Pancreas (tissue), 10 donors: ENCODE measurements at places on chromosomes 12 and 14.
A peak's percentile ranks its signal among the peaks of the same experiment; 100 is the strongest.

GRCh38 chr12:12336511-12336910 is 13.5 kb downstream of the MANSC1 start:
- no peak for DNase-seq

GRCh38 chr12:63968673-63969072 is 124.2 kb downstream of the SRGAP1 start:
- no peak for DNase-seq

DNA sequence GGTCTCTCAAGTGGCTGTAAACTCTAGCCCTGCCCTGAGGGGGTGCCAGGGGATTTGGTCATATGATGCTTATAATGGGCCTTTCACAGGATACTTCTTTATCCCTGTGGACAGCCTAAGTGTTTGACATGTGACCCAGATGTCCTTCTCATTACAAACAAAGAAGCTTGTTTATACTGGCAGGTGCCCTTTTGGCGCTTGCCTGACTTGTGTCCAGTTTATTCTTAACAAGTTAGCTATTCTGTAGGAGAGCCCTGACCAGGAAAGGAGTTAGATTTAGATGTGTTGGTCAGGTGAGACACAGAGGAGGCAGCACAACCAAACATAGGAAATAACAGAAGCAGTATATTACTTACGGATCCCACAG is 51.9 kb downstream of the CCDC91 start:
- no peak for DNase-seq

GRCh38 chr12:93813186-93813585 is 136.0 kb downstream of the CRADD start:
- no peak for DNase-seq

DNA sequence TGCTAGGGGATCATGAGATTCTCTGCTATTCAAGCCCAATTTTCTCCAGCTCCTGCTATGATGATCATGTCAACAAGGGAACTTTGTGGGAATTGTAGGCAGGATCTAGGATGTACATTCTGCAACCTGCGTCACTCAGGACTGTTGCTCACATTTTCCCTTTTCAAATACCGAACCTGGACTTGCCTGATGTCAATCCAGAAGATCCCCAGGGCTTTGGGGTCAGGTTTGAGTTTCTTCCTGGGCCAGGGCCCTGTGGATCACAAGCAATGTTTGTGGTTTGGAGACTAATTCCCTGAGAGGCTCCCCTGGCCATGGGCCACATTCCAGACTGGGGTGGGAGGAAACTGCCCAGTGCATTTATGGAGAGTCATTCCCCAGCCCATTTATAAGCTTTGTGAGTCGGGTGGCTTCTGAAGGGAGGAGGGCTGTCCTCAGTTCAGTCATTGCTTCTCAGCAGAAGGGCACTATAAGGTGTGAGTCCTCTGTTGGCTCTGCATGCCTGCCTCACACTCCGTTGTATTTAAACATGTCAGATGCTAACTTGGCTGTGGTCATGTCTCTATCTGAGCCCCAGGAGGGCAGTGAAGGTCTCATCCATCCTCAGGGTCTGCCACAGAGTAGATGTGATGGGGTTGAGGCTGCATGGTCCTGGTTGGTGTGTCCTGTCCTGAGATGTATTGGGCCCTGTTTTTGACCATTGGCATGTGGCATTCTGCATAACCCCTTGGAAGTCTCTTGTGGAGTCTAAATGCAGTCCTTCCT is 6.5 kb downstream of the KRT86 start:
- DNase-seq, result peak; percentile 47

DNA sequence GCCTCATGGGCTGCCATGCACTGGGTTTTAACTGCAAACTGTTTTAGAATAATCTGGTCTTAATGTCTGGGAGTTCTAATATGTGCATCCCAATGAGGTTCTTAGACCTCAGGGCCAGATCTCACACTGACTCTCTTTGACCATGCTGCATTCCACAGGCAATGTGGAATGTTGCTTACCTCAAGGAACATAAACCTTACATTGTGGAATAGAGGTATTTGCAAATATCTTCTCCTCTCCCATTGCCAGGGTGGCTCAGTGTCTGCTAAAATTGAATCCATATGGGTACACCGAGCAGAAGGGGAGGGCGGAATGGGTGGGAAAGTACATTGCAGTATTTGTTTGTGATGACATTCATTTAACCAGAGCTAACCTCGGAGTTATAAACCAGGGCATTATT is 78.6 kb downstream of the CHST11 start:
- DNase-seq, result no peak

DNA sequence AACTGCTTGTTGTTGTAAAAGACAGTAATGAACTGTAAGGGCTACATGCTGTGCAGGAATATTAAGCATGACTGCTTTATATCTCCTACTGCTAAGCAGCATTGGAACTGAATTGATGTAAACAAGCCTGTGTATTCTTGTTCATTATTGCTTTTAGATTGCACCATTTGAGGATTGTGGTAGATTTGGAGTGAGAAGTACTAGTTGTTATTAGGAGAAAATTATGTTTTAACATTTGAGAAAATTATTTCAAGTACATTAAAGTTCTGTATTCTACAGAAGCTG is 212.7 kb downstream of the ERC1 start:
- no peak for DNase-seq

- no peak for DNase-seq
Observed at GRCh38 chr14:93705513-93706156, 82.7 kb downstream of the PRIMA1 start.

GRCh38 chr14:36217027-36217426 is 40.5 kb upstream of the PTCSC3 start:
- no peak for DNase-seq

GRCh38 chr14:74695406-74695805 is 17.5 kb downstream of the AREL1 start:
- DNase-seq, result no peak

GRCh38 chr12:91053951-91054715 is 3.7 kb downstream of the KERA start:
- DNase-seq, result peak; percentile 14

DNA sequence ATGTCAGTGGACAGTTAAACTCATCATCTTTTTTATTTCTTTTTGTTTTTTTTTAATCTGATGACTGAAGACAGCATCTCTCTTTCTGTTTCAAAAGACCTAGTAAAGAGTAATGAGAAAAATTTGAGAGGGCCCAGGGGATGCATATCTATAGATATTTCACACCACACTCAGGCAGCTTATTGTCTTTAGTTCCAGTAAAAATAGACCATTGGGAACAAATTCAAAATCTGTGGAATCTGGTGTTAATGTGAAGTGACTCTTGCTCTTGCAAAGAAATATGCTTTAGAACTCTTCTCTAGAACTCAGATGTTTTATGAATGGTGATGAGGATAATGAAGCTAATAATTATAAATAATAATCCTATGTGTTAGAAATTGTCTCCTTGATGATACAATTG is 214.5 kb upstream of the ATP2B1 start:
- DNase-seq, result no peak

DNA sequence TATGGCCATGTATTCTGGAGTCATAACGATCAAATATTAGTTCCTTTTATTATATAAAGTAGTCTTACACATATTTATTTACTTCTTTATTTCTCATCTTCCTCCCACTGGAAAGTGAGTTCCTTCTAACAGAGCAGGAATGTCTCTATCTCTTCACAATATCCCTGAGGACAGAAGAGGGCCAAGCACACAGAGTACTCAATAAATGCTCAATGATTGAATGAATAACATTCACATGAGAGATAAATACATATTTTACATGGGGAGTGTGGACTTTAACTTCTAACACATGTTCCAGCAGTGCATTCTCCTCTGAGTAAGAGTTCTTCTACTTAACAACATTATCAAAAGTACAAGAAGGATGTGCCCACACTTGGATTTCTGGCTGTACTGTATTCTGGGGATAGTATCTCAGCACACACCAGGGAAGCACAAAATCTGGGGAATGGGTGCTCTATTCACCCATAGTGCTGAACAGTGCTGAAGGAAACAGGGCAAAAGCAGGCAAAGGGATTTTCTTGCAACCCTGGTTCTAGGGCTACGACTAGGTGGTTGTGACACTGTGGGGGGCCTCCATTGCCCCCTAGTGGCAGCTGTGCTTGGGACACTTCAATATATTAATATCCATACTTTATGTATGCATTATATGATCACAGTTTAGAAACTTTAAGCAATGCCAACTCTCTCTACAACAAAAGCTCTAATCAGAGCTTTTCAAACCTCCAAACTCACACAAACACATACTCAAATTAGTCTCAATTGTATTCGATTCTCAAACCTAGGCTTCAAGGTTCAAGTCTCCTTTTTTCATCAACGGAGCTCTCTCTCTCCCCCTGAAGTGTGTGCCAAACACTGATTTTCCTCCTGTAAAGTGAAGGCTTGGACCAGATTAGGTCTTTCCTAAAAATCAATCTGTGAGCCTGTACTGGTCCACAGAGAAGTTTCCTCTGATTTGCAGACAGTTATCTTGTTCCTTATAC is 115.5 kb downstream of the SLC2A13 start:
- DNase-seq, result peak; percentile 52

GRCh38 chr14:80316441-80316840 is 105.1 kb upstream of the DIO2 start:
- no peak for DNase-seq

DNA sequence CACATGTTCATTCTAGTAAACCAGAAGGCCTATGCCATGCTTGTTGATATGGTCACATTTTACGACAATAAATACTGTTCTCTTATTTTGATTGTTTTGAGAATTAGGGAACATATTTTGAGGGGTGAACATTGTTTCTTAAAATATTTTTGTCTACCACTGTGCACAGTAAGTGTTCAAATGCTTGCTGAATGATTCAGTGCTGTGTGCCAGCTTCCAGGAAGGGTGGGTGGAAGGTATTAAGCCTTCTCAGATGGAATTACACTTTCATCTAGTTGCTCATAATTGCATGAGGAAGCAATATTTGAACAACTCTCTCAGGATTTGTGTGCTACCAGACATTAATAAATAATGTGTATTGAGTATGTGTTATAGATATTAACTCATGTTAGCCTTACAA is 15.5 kb upstream of the TMX1 start:
- DNase-seq, result no peak

- DNase-seq, result no peak
Observed at GRCh38 chr12:83224012-83224411, 537.3 kb downstream of the TMTC2 start.

- DNase-seq, result no peak
Observed at GRCh38 chr12:39395866-39396265, 47.1 kb downstream of the KIF21A start.

- peak; percentile 84 for DNase-seq
Observed at GRCh38 chr14:22986508-22987054, 4.2 kb upstream of the AJUBA start.

- no peak for DNase-seq
Observed at GRCh38 chr14:93493054-93493453, 62.3 kb downstream of the UNC79 start.

DNA sequence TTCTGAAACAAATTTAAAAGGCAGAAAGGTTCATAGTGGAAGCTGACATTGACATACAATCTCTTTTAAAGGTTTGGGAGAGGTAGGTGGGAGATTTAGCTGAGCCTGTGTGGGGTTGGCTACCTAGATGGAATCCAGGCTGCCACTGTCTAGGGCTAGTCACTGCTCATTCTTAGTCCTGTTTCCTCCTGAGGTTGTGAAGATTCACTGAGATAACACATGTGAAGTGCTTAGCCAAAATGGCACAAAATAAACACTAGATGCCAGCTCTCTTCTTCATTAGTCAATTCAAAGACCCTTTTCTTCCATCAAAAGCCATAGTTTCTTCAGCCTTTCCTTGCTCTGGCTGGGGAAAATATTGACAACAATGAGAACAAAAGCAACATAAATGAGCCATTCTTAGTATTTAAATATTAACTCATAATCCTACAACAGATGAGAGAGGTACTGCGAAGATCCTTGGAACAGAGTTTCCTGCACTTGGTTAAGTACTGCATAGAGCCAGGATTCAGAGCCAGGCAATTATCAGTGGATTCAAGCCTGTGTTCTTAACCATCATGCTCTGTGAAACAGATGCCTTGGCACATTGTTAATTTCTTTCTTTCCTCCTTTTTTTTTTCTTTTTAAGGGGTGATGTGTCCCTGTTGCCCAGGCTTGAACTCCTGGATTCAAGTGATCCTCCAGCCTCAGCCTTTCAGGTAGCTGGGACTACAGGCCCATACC is 3.5 kb downstream of the MYF6 start:
- no peak for DNase-seq

- no peak for DNase-seq
Observed at GRCh38 chr12:115823635-115824034, 453.9 kb downstream of the MED13L start.

GRCh38 chr12:79674629-79675028 is 16.1 kb downstream of the PAWR start:
- DNase-seq, result no peak

DNA sequence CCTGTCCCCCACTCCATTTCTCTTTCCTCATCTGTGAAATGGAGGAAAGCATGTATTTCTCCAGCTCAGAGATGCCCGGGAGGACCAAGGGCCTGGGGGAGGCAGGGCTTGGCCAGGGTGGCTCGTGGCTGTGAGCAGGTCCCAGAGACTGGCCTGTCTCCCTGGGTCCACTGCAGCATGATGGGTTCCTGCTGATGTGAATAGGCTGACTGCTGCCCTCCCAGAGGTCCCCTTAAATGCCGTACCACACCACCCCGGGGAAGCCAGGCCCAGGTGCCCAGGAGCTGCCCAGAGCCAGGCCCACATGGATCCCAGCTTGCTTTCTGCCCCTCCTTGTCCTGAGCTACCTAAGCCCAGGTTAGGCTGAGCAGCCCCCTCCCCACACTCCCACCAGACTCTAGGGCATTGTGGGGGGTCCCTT is 158.2 kb upstream of the C14orf180 start:
- DNase-seq, result no peak

- no peak for DNase-seq
Observed at GRCh38 chr12:108691998-108692808, 39.1 kb downstream of the CORO1C start.

GRCh38 chr12:81968421-81968820 is 209.3 kb upstream of the PPFIA2 start:
- no peak for DNase-seq

DNA sequence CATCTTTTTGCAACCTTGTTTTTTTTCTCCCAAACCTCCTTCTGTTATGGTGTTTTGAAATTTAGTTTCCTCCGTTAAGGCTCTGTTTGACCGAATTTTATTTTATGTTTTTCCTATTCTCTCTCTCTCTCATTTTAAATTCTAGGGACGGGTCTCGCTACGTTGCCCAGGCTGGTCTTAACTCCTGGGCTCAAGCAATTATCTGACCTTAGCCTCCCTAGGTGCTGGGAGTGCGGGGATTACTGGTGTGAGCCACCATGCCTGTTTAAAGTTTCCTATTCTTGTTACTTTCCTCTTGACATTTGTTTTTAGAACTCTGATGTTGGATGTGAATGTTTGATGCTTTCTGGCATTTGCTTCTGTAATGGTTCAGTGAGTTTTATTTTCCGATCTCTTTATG is 1.0 kb downstream of the ZC3H14 start:
- DNase-seq, result no peak

GRCh38 chr14:103198131-103199105 is 75.2 kb downstream of the TNFAIP2 start:
- no peak for DNase-seq

DNA sequence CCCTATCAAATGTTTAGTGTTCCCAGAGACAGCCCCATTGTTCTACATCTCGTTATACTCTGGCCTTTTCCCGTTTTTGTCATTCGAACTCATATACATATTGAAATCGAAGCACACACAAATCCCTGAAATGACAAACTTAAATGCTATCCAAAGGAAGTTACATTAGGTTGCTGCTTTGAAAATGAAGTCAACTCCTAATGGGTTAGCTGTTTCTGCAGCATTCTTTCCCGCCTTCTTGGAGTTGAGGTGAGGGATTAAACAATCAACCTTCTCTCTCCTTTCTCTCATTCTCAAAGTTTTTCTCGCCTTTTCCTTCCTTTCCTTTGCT is 642 bp upstream of the PHC1 start:
- no peak for DNase-seq

- no peak for DNase-seq
Observed at GRCh38 chr12:11559626-11560340, 89.7 kb upstream of the ETV6 start.

GRCh38 chr12:80553316-80553715 is 109.3 kb downstream of the PTPRQ start:
- DNase-seq, result no peak
